ENCODE measurements at places on chromosomes 12 and 14. TPM values are rescaled to one million over a fixed set of nuclear protein-coding genes. Genes with fewer than 3 reads are reported as not detected.

ATP23 gene
- 12.0 TPM for total RNA-seq

SMOC1 gene
- 0.65 TPM for total RNA-seq

AQP2 gene
- total RNA-seq, result not detected

CLEC2D gene
- total RNA-seq, result 1.4 TPM

FLVCR2 gene
- 0.92 TPM for total RNA-seq

PRKAG1 gene
- 77.1 TPM for total RNA-seq

ESRRB gene
- total RNA-seq, result not detected

TARBP2 gene
- 39.8 TPM for total RNA-seq

ACSM4 gene
- not detected for total RNA-seq

OR4K17 gene
- total RNA-seq, result not detected

STAC3 gene
- 0.14 TPM for total RNA-seq

All from smooth muscle cell of bladder (primary cell).